Chondrocyte (in vitro differentiated cells): ENCODE measurements at places on chromosomes 12 and 14. TPM values are rescaled to one million over a fixed set of nuclear protein-coding genes. Genes with fewer than 3 reads are reported as not detected.
A peak's percentile ranks its signal among the peaks of the same experiment; 100 is the strongest.

Gene FIGNL2
- total RNA-seq: 0.26 to 0.30 TPM in 2 of 3 replicates, not detected in the other

Gene RFX4
- total RNA-seq: not detected in 3 replicates

Gene SEL1L
- 169 to 201 TPM (median 194 TPM) in 3 replicates for total RNA-seq

Gene SLC24A4
- total RNA-seq: 0.29 to 0.77 TPM (median 0.37 TPM) in 3 replicates

Gene TOMM20L
- total RNA-seq: not detected in 3 replicates

Gene TAC3
- not detected in 3 replicates for total RNA-seq

Gene GLIPR1
- 71.3 to 123 TPM (median 119 TPM) in 3 replicates for total RNA-seq

- H3K27me3 ChIP-seq: no peaks in the 10 kb centered on the region
- H3K27ac ChIP-seq: no peak overlapping the region
- peaks cover 28% of the 10 kb centered on the region for H3K36me3 ChIP-seq
- no peak overlapping the region for H3K4me3 ChIP-seq
- no peak for DNase-seq
- peaks cover 52% of the 10 kb centered on the region for H3K4me1 ChIP-seq
Observed at GRCh38 chr14:73722581-73722980, 8.4 kb upstream of the PNMA1 start.

DNA sequence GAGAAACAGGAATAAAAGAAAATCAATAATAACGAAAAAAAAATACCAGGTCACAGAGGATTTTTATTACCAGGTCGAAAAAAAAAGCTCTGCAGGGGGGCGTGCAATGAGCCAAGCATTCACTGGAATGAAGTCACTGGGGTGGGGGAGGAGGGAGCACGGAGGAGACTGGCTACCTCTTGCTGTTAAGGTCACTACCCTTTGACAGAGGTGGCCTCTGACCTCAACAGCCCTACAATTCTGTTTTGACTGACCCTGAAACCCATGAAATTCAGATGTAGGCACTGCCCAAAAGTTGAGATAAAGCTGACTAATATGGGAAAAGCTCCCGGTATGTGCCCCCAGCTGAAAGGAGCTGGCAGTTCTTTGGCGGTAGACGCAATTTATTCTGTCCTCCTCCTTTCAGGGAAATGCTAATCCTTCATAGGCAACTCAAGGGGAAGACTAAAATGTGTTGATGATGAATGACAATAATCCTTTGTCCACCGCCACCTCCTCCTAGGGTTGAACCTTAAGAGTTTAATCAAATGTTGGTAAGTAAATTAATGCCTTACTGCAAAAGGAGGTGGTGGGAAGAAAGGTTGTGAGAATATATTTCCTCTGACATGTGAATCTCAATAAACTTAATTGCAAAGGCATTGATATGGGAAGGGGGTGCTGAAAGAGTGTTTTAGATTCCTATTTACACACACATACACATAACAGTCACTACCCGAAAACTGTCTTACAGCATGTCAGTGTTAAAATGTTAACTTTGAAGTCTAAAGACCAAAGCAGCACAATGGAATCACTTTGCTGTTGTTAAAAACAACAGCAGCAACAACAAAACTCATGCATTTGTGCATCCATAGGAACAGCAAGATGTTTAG lies 6.3 kb upstream of the RIC8B start:
- peak overlapping the region; percentile 76 for H3K27ac ChIP-seq
- no peaks in the 10 kb centered on the region for H3K27me3 ChIP-seq
- H3K4me3 ChIP-seq: peak overlapping the region; percentile 33
- H3K36me3 ChIP-seq: no peaks in the 10 kb centered on the region

- DNase-seq: no peak
- no peak within 1 kb of the TSS for H3K4me3 ChIP-seq
- H3K4me1 ChIP-seq: peaks cover 45% of the 10 kb centered on the region
- no peaks in the 10 kb centered on the region for H3K36me3 ChIP-seq
- H3K27ac ChIP-seq: peak within 1 kb of the TSS; percentile 86
- no peaks in the 10 kb centered on the region for H3K27me3 ChIP-seq
Observed at GRCh38 chr12:68225576-68226476, at the start of gene IL26. IL26 (minus strand) TSS chr12:68225810; CDS start chr12:68225756, 54 bp downstream.

GRCh38 chr12:120159509-120160237 lies 34.8 kb downstream of the GCN1 start:
- H3K4me3 ChIP-seq: no peak overlapping the region
- no peak overlapping the region for H3K27ac ChIP-seq

GRCh38 chr12:6069437-6070093 lies 54.9 kb downstream of the VWF start:
- DNase-seq: no peak
- H3K36me3 ChIP-seq: peaks cover 2% of the 10 kb centered on the region
- no peak overlapping the region for H3K4me3 ChIP-seq
- H3K27me3 ChIP-seq: peaks cover 6% of the 10 kb centered on the region
- peaks cover 25% of the 10 kb centered on the region for H3K4me1 ChIP-seq
- H3K27ac ChIP-seq: peak overlapping the region; percentile 80

GRCh38 chr14:41604721-41605531 lies 1.8 kb upstream of the LRFN5 start:
- H3K27ac ChIP-seq: no peak overlapping the region
- H3K27me3 ChIP-seq: peaks cover 69% of the 10 kb centered on the region
- peak; percentile 55 for DNase-seq
- H3K4me1 ChIP-seq: peaks cover 39% of the 10 kb centered on the region
- H3K4me3 ChIP-seq: peak overlapping the region; percentile 31

- no peaks in the 10 kb centered on the region for H3K4me1 ChIP-seq
- no peak overlapping the region for H3K4me3 ChIP-seq
- H3K27me3 ChIP-seq: no peaks in the 10 kb centered on the region
- no peak overlapping the region for H3K27ac ChIP-seq
- DNase-seq: no peak
- H3K36me3 ChIP-seq: no peaks in the 10 kb centered on the region
Observed at GRCh38 chr12:119340578-119340977, 6.0 kb downstream of the CCDC60 start.

DNA sequence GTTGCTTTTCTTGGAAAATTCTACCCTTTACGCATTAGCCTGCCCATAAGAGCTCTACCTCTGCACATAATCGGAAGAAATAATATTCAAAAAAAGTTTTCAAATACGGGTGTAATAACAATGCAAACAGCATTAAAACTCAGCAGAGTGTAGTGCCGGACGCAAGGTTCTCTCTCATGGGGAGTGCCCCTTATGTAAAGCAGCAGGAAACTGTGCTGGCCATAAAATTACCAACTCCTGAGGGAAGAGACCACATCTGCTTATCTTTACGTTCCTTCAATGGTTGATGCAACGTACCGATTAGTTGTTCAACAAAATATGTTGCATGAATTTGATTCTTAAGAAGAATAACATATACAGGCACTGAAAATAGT lies 118.7 kb upstream of the TMCC3 start:
- H3K27ac ChIP-seq: no peak overlapping the region
- H3K36me3 ChIP-seq: no peaks in the 10 kb centered on the region
- no peak for DNase-seq

GRCh38 chr12:123223241-123223668 lies 9.7 kb downstream of the MPHOSPH9 start:
- H3K36me3 ChIP-seq: peaks cover 8% of the 10 kb centered on the region
- H3K4me1 ChIP-seq: no peaks in the 10 kb centered on the region
- DNase-seq: no peak
- H3K27ac ChIP-seq: no peak overlapping the region
- no peak overlapping the region for H3K4me3 ChIP-seq

- DNase-seq: no peak
- H3K4me1 ChIP-seq: no peaks in the 10 kb centered on the region
Observed at GRCh38 chr12:112855375-112855774, 51.4 kb upstream of the OAS1 start.

GRCh38 chr12:93563807-93564538 lies 8.5 kb upstream of the SOCS2 start:
- peaks cover 2% of the 10 kb centered on the region for H3K36me3 ChIP-seq
- H3K27me3 ChIP-seq: no peaks in the 10 kb centered on the region
- no peak overlapping the region for H3K4me3 ChIP-seq
- no peak for DNase-seq
- no peak overlapping the region for H3K27ac ChIP-seq

DNA sequence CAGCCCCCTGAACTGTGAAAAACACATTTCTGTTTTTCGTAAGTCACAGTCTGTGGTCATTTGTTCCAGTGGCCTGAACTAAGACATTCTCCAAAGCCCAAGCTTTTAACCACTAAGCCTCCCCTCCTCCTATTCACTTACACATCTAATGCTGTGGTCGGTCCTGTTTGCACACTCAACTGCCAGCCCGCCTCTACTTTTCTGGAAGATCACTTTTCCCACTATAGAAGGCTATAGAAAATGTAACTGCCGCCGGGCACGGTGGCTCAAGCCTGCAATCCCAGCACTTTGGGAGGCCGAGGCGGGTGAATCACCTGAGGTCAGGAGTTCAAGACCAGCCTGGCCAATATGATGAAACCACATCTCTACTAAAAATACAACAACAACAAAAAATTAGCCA lies 524.7 kb upstream of the TMEM132C start:
- DNase-seq: no peak
- H3K27ac ChIP-seq: no peak overlapping the region
- no peak overlapping the region for H3K4me3 ChIP-seq
- no peaks in the 10 kb centered on the region for H3K4me1 ChIP-seq

- no peak overlapping the region for H3K27ac ChIP-seq
- no peaks in the 10 kb centered on the region for H3K27me3 ChIP-seq
- H3K4me1 ChIP-seq: peaks cover 22% of the 10 kb centered on the region
- H3K36me3 ChIP-seq: no peaks in the 10 kb centered on the region
- no peak for DNase-seq
Observed at GRCh38 chr12:42641221-42641885, 51.8 kb upstream of the PRICKLE1 start.

DNA sequence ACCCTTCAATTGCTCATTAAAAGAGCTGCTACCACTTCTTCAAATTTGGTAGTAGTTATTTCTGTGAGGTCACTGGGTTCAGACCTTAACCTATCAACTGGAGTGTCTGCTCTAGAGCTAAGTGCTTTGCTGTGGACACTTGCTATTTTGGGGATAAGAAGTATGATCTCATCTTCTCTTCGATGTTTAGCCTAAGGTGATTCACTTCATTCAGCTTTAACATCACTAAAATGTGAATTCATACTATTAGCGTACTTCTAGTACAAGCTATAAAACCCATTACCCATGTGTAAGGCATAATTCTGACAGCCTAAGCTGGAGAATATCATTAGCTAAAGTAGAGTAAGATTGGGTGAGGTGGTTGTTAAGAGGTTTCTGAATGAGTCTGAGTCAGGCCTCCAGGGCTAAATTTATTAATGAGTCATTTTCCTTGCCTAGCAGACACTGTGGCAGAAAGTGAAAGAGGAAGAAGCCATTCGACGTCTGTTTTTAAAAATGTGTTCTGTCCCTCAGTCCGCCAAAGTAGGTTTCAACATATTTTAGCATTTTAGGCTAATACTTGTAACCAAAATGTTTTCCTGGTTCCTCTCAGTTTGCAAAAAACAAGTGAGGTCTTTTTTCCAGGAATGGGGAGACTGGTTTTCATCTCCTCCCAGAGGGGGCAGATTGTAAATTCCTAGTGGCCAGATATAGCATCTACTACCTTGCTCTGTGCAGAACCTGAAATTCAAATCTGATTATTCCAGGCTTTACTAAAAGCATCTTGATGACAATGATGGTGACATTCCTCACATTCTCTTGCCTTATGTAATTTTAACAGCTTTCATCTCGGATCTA lies 103.6 kb downstream of the SSPN start:
- peaks cover 17% of the 10 kb centered on the region for H3K4me1 ChIP-seq
- peak overlapping the region; percentile 76 for H3K27ac ChIP-seq
- no peaks in the 10 kb centered on the region for H3K36me3 ChIP-seq
- H3K27me3 ChIP-seq: no peaks in the 10 kb centered on the region
- H3K4me3 ChIP-seq: peak overlapping the region; percentile 45

- no peak overlapping the region for H3K27ac ChIP-seq
- no peak for DNase-seq
- H3K36me3 ChIP-seq: no peaks in the 10 kb centered on the region
- no peak overlapping the region for H3K4me3 ChIP-seq
Observed at GRCh38 chr12:541676-542324, 82.1 kb downstream of the B4GALNT3 start.

DNA sequence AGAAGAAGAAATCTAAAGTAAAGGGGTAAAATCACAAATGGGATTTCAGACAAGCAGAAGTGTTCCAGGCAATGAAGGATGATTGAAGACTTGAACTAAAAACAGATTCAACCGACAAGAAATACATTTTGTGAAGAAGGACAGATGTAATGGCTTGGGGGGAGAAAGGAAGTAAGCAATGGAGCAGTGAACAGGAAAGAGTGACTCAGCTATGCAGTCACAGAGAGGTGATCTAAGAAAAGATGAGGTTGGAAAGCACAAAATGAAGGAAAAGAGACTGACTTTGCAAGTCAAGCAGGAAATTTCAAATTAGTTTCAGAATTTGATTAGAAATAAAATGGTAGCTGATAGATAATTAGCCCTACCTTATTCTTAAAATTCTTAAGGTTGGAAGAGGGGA lies 66.5 kb downstream of the PUS7L start:
- no peak overlapping the region for H3K27ac ChIP-seq
- H3K4me3 ChIP-seq: no peak overlapping the region
- H3K4me1 ChIP-seq: peaks cover 5% of the 10 kb centered on the region
- H3K27me3 ChIP-seq: peaks cover 1% of the 10 kb centered on the region
- DNase-seq: no peak

DNA sequence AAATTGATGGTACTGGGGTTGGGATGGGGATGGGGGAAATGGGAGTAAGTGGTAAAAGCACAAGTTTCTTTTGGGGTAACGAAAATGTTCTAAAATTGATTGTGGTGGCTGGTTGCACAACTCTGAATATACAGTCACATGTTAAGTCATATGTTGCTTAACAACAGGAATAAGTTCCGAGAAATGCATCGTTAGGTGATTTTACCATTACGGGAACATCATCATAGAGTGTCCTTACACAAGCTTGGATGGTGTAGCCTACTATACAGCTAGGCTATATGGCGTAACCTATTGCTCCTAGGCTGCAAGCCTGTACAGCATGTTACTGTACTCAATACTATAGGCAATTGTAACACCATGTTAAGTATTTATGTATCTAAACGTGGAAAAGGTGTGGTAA lies 31.0 kb downstream of the ITGA7 start:
- H3K36me3 ChIP-seq: no peaks in the 10 kb centered on the region
- no peak overlapping the region for H3K4me3 ChIP-seq
- no peak overlapping the region for H3K27ac ChIP-seq
- H3K27me3 ChIP-seq: peaks cover 22% of the 10 kb centered on the region

DNA sequence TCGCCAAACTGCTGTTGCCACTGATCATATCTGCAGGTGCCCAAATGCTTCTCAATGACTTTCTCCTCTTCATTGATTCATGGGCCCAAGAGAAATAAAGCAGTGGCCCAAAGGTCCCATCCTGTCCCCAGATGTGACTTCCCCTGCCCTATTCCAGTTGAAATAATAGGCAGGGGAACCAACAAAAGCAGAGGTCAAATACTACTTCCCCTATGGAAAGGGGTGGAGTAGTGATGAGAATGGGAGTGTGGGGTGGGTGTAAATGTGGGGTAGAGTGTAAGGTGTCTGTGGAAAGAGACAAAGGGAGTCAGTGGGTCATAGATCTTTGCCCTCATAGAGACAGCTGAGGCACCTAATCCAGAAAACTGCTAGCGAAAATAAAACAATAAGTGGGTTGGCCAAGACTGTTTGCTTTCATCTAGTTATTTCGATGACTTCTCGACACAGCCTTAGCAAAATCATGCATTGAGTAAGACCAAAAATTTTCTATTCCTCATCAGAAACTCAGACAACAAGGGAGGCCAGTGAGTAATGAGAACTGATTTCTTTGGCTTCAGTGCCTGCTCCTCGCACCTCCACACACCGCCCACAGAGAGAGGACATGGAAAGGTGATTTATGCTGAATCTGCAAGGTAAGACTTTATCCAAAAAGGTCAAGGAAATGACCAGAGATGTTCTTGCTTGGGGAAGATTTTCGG lies 10.9 kb upstream of the IL22 start:
- no peak overlapping the region for H3K4me3 ChIP-seq
- peak overlapping the region; percentile 96 for H3K27ac ChIP-seq
- H3K27me3 ChIP-seq: no peaks in the 10 kb centered on the region
- no peaks in the 10 kb centered on the region for H3K36me3 ChIP-seq
- H3K4me1 ChIP-seq: peaks cover 78% of the 10 kb centered on the region

GRCh38 chr12:51884676-51885229 lies 3.1 kb upstream of the ANKRD33 start:
- H3K4me3 ChIP-seq: no peak overlapping the region
- peak; percentile 11 for DNase-seq
- H3K27ac ChIP-seq: no peak overlapping the region
- peaks cover 10% of the 10 kb centered on the region for H3K4me1 ChIP-seq
